ENCODE measurements at places on chromosomes 1 and 21.

GRCh38 chr21:33299181-33299752 lies 25.5 kb upstream of the IFNAR1 start:
- DNase-seq: peak; percentile 36

- DNase-seq: no peak
These were observed 651.0 kb downstream of the SMYD3 start for GRCh38 chr1:245855846-245856730.

GRCh38 chr21:26967062-26967913 lies at the start of gene ADAMTS5:
TSS of gene ADAMTS5 (minus strand) at chr21:26967088. CDS start at chr21:26966391, 697 bp downstream.
- DNase-seq: no peak

- no peak for DNase-seq
These were observed 185.6 kb downstream of the RHOU start for GRCh38 chr1:228920831-228921230.

- no peak for DNase-seq
These were observed 25.7 kb downstream of the LY9 start for GRCh38 chr1:160821627-160822026.

GRCh38 chr21:37074546-37074945 lies 1.5 kb downstream of the TTC3 start:
- no peak for DNase-seq

GRCh38 chr1:205271277-205271676 lies 43.5 kb downstream of the TMCC2 start:
- DNase-seq: no peak

DNA sequence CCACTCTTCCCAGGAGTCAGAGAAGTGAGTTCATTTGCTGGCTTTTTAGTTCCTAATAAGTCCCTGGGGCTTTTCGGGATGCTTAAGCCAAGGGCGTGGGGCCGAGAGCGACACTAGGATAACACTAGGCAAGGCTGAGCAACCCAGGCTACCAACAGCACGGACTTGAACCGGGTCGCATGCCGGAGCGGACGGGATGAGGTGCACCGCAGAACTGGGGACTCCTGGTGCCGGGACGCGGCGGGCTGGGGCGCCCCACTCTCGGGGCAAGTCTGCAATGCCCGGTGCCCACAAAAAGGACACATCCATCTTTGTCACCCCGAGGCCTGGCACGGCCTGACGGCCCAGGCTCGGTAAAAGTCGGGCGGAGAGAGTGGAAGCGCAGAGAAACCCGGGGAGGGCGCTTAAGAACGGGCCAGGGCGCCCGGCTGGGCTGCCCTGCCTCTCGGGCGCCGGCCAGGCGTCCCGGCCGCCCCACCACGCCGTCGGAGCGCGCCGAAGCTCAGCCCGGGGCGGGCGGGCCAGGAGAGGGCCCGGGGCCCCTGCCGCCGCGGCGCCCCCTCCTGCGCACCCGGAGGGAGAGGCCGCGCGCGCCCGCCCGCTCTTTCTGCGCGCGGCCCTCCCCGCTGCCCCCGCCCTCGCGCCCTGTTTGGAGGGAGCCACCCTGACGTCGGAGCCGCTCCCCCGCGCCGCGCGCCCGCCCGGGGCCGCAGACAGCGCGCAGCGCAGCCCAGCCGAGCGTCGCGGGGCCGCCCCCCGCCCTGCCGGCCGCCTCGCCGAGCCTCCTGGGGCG lies at the start of gene NBL1:
Gene NBL1 (plus strand): TSS at position 710 of the 793 bp plus-strand sequence. CDS start 10,720 bp downstream, outside the sequence.
- peak; percentile 62 for DNase-seq

DNA sequence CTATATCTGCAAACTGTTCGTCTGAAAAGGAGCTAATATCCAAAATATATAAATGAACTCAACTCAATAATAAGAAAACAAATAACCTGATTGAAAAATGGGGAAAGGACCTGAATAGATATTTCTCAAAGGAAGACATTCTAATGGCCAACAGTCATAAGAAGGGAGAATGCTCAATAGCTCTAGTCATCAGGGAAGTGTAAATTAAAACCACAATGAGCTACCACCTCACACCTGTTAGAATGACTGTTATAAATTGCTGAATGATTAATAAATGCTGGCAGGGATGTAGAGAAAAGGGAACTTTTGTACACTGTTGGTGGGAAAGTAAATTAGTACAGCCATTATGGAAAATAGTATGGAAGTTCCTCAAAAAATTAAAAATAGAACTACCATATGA lies 21.2 kb upstream of the C1orf115 start:
- no peak for DNase-seq

GRCh38 chr1:96370757-96371156 lies 350.8 kb upstream of the PTBP2 start:
- DNase-seq: no peak

- DNase-seq: no peak
These were observed 114.4 kb downstream of the CENPF start for GRCh38 chr1:214717351-214717750.

GRCh38 chr1:157312082-157312812 lies 174.1 kb upstream of the ETV3 start:
- no peak for DNase-seq
